A549 treated with RU486 at 1 μM for 4 hours (cell line): ENCODE measurements at places on chromosomes 16 and 17. TPM values are rescaled to one million over a fixed set of nuclear protein-coding genes. Genes with fewer than 3 reads are reported as not detected.

Gene CFAP97D1
- 0.06 to 0.07 TPM in 2 of 5 replicates, not detected in the others for total RNA-seq

Gene NOTUM
- total RNA-seq, result 0.14 to 0.32 TPM (median 0.26 TPM) in 5 replicates

Gene IRX3
- 2.8 to 4.8 TPM (median 4.4 TPM) in 5 replicates for total RNA-seq

Gene TBC1D3K
- total RNA-seq, result not detected in 5 replicates

Gene KCNH4
- total RNA-seq, result 0.24 to 0.65 TPM (median 0.42 TPM) in 5 replicates

Gene PPY
- total RNA-seq, result 0.28 TPM in 1 of 5 replicates, not detected in the others

Gene RABEP1
- 38.7 to 47.0 TPM (median 42.5 TPM) in 5 replicates for total RNA-seq
